Urinary bladder (tissue), 4 donors: ENCODE measurements at places on chromosomes 2 and 18. TPM values are rescaled to one million over a fixed set of nuclear protein-coding genes. Genes with fewer than 3 reads are reported as not detected.

The PLB1 gene
- total RNA-seq = 5.0 TPM

The LGALSL gene
- 20.6 TPM for total RNA-seq

The CYP27C1 gene
- 7.8 TPM for total RNA-seq

The SMPD4 gene
- 15.6 TPM for total RNA-seq

The RBBP8 gene
- 48.3 TPM for total RNA-seq

The RAB27B gene
- total RNA-seq = 19.8 TPM

The PDE11A gene
- total RNA-seq = 1.3 TPM

The DSG1 gene
- 0.21 TPM for total RNA-seq

The TACR1 gene
- total RNA-seq = 1.9 TPM

The TRABD2A gene
- 1.3 TPM for total RNA-seq

The RAPH1 gene
- total RNA-seq = 47.7 TPM

The MAP2 gene
- total RNA-seq = 13.5 TPM

The SCN7A gene
- 133 TPM for total RNA-seq

The RAB31 gene
- 37.1 TPM for total RNA-seq

The LYG1 gene
- total RNA-seq = 0.79 TPM

The HADHB gene
- 112 TPM for total RNA-seq

The ALK gene
- total RNA-seq = 1.0 TPM

The LRATD1 gene
- total RNA-seq = 15.4 TPM

The PDCD1 gene
- not detected for total RNA-seq

The AMER3 gene
- total RNA-seq = 0.42 TPM

The FHL2 gene
- 48.4 TPM for total RNA-seq

The DAW1 gene
- 0.16 TPM for total RNA-seq
